ENCODE measurements at places on chromosomes 12 and 14.
A peak's percentile ranks its signal among the peaks of the same experiment; 100 is the strongest.

DNA sequence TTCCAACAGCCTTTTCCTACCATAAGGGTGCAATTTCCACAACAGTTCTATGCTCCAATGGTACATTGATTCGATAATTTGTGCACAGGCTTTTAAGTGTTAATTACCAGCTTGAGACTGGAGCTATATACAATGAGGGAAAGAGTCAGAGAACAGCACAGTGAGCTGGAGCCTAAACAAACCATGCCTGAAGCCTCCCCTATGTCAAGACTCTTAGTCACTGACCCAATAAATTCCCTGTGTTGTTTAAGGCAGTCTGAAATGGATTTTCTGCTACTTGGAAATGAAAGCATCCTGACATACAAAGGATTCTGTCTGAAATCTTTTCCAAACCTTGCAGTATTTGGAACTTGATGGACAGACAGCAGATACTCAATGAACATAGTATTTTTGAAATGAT, 149.0 kb downstream of the EFCAB11 start:
- no peak for DNase-seq

DNA sequence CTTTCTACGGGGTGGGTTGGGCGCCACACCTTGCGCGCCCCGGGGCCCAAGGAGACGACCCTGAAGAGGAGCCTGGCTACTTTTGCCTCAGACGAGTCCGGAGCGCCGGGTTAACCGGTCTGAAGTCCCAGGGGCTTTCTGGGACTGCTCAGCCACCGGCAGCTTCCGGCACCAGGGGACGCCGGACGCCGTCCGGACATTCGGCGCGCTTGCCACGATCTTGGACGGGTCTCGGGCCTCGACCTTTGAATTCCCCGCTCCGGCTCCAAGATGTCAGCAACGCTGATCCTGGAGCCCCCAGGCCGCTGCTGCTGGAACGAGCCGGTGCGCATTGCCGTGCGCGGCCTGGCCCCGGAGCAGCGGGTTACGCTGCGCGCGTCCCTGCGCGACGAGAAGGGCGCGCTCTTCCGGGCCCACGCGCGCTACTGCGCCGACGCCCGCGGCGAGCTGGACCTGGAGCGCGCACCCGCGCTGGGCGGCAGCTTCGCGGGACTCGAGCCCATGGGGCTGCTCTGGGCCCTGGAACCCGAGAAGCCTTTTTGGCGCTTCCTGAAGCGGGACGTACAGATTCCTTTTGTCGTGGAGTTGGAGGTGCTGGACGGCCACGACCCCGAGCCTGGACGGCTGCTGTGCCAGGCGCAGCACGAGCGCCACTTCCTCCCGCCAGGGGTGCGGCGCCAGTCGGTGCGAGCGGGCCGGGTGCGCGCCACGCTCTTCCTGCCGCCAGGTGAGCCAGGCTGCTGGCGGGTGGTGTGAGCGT, at the start of gene ACOT4:
Gene ACOT4 (plus strand): TSS at position 184 of the 760 bp plus-strand sequence. CDS start 87 bp downstream, at position 271.
- peak; percentile 71 for DNase-seq

- peak; percentile 69 for DNase-seq
Measured at GRCh38 chr12:47721431-47721973, 3.8 kb downstream of the ENDOU start.

- DNase-seq: no peak
Measured at GRCh38 chr14:64725261-64725815, 21.1 kb downstream of the PLEKHG3 start.

- no peak for DNase-seq
Measured at GRCh38 chr14:59961518-59962062, 41.6 kb downstream of the LRRC9 start.

GRCh38 chr14:64508215-64508776, 3.7 kb downstream of the ZBTB1 start:
- DNase-seq: no peak

DNA sequence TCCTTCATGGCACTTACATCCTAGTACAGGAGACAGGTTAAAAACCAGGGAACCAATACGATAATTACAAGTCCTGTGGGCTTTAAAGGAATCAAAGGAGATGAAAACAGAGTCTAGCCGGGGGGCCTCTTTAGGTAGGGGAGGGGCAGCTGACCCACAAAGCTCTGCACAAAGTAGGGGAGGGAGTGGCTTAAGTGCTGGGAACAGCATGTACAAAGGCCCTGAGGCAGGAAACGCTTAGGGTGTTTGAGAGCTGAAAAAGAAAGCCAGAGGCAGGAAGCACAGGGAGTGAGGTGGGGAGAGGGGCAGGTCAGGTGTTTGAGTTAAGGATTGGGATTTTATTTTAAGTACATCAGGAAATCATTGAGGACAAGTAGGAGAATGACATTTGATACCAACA, 37.7 kb downstream of the ZNF664 start:
- DNase-seq: no peak

DNA sequence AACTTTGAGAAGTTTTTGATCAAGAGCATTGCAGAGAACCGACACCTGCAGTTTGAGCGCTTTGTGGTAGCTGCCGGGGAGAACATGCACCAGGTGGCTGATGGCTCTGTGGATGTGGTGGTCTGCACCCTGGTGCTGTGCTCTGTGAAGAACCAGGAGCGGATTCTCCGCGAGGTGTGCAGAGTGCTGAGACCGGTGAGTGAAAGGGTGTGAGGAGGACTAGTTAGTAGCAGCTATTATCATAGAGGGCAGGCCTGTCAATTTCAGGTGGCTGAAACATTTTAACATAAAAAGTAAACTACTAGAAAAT, 27.0 kb upstream of the HIGD1C start:
- no peak for DNase-seq

DNA sequence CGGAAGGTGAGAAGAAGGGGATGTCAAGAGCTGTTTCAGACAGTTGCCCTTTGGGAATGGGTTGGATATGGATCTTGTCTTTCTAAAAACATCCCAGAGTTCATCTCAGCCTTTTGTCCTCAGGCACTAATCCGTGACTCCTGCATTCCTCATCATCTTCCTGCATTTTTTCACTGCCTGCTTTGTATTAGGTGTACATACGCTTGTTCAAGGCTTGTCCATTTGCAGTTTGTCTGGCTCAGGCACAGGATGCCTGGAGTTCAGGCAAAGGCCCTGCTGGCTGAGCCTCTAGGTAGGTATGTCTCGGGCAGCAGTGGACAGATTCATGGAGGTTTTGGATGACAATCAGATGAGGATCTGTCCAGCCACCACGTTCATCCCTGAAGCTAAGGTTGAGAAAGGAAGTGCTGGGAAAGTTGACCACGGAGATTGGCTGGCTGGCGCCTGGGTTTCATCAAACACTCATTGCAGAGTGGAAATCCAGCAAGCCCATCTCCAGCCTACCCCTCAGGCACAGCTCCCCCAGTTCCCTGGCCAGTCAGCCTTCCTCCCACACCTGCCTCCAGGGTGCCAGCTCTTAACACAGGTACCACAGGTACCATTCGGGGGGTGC, 12.4 kb upstream of the TMEM106C start:
- DNase-seq: no peak

- DNase-seq: no peak
Measured at GRCh38 chr12:14129611-14130195, 148.3 kb upstream of the GRIN2B start.

GRCh38 chr14:20989787-20990600, at the start of gene METTL17:
METTL17 (plus strand) TSS chr14:20989980; CDS start chr14:20990003, 23 bp downstream.
- DNase-seq: peak; percentile 88

DNA sequence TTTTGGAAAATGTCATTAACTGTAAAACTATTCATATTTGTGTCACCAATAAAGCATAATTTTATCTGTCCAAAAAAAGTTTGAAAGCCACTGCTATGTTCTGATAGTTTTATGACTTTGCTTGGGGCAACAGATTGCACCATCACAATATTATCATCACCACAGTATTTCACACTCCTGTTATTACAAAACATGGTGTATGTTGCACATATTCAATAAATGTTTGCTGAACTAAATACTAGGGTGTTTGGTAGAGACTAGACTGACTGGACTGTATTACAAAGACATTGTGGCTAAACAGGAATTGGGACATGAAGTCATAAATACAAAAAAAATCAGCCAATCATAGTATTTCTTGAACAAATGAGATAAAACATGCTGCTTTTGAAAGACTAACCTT, 55.1 kb downstream of the PAWR start:
- no peak for DNase-seq

DNA sequence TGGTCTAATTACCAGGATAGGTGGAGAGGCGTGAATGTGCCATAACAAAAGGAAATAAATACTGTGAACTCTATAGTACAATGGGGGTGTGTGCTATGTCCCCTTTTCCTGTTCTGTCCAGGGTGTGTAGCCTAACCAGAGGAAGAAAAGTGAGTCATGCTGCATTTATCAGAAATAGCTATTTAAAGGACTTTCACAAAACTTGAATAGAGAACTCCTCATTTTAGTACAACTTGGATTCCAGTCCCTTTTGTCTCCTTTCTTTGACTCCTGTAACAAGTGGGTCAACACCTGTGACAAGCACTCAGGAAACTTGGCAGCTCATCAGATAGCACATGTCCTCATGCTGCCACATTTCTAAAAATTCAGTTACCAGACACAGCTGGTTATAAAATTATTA, 123.4 kb downstream of the CCDC91 start:
- no peak for DNase-seq

DNA sequence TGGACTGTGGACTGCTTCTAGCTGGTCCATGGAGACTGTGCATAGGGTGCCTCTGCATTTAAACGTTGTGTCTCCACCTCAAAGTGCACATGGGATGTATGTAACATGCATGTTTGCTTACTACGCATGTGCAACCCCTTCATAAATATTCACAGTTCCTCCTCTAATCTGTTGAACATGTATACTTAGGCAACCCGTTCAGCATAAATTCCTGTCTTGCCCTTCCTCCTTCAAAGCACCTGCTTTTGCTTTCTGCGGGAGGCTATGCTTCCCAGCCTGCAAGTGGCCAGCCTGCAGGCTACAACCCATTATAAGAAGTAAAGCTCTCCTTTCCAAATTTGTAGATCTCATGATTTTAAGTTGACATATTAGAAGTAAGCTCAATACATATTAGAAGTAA, 33.0 kb upstream of the OVCH1 start:
- no peak for DNase-seq

DNA sequence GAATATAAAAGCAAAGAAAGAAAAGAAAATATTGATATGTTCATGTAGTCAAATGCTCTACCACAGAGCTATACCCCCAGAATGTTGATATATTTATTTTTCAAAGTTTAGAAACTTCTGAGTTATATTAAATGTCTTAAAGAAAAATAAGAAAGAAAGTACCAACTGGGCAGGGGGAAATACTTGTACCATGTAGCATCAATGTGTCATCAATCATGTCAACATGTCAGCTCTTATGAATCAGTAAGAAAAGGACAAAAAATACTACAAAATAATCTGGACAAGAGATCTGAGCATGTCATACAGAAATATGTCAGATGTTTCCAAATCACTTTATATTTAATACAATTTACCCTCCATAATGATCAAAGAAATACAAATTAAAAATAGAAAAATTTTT, 595.1 kb upstream of the ATP2B1 start:
- no peak for DNase-seq

Data from CD8-positive, alpha-beta memory T cell (primary cell).